Stimulated activated CD4-positive, alpha-beta T cell treated with anti-CD3 and anti-CD28 coated beads, Interleukin-2, amount 100 ng/mL, for 24 hours (primary cell): ENCODE measurements at places on chromosomes 4 and X.

GRCh38 chrX:113399506-113400192 lies 559.0 kb upstream of the AMOT start:
- DNase-seq = no peak

GRCh38 chr4:6221301-6221850 lies 21.0 kb upstream of the JAKMIP1 start:
- DNase-seq = no peak

GRCh38 chr4:113901994-113902787 lies 77.3 kb downstream of the ARSJ start:
- peak; percentile 61 for DNase-seq

DNA sequence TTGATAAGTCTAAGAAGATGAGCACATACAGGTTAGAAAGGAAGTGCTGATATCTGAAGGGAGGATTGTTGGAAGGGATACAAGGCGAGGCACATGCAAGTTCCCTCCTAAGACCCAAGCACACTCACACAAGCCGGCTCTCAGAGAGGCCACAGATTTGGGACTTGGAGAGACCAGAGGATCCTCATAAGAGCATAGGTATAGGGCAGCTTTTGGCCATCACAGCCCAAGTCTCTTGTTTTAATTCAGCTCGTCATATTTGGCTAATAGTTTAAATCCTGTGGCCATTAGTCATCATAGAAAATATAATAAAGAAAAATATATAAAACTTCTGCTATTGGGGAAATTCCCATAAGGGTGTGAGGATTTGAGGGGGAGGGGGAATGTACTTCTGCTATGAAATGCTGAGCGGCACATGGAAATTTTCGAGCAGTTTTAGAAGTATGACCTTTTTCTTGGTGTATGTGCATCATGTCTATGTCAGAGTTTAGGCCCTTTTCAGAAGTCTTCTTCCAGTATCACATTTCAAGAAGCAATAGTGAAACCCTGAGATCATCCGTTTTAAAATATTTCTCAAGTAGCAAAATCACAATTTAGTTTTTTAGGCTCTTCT lies 97.7 kb downstream of the NFKB1 start:
- no peak for DNase-seq

DNA sequence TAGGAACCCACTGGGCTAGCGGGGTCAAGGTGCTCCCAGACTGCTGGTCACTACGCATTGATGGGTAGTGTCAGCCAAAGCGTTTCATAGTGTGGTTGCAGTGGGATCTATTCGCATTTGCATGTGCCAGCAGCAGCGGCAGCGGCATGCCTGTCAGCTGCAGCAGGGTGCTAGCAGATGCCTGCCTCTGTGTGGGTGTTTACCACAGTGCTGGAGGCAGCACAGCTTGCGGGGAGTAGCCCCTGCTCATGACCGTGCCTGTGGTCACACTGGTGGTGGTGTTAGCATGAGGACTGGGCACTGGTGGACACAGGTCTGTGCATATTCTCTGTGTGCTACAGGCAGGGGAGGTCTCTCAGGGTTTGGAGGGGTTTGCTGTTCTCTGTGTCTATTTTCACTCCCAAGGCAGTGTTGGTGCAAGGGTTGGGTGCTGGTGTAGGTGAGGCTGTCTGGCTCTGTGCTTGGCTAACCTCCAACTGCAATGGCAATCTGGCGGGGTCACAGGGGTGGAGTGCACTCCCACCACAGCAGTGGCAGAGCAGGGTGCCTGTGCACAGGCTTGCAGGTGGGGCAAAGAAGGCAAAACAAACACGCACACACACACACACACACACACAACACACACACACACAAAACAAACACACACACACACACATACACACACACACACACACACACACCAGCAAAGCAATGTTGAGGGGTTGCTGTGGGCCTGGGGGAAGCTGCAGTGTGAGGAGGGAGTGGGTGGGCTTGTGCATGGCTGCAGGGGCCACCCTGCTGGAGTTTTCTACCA lies 184.4 kb downstream of the GLUD2 start:
- no peak for DNase-seq

DNA sequence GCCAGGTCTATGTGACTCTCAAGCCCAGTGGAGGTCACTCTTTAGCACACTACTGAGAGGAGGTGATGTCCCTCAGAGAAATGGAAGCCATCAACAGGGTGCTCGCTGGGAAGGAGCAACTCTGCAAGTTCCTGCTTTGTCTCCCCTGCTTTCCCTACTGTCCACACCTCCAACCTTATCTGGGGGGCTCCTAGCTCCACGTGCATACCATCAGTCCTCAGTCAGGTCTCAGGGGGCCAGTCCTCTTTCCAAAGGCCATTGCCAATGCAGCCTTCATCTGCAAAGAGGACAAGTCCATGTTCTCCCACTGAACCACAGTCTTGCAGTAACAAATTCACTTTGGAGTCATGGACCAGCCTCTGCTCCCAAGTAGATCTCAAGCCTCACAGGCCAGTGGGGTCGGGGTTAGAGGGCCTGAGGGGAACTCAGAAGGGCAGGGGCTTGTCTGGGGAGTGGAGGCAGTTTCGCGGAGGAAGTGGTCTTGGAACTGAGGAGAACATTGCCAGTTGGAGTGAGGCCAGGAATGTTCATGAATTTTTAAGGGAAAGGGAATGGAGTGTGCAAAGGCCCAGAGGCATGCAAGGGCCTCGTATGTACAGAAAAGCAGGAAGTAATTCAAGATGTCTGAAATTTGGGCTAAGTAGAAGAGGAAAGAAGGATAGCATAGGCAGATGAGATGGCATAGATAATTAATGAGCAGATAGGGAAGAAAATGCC lies 8.9 kb downstream of the RTL5 start:
- DNase-seq = no peak

DNA sequence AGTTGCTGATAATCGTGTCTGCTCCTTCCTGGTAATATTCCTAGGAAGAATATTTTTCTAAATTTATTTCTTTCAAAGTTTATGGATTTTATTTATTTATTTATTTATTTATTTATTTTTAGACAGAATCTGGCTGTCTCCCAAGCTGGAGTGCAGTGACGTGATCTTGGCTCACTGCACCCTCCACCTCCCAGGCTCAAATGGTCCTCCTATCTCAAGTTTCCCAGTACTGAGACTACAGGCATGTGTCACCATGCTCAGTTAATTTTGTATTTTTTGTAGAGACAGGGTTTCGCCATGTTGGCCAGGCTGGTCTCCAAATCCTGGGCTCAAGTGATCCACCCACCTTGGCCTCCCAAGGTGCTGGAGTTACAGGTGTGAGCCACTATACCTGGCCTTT lies 48.9 kb downstream of the PDLIM5 start:
- DNase-seq = no peak

DNA sequence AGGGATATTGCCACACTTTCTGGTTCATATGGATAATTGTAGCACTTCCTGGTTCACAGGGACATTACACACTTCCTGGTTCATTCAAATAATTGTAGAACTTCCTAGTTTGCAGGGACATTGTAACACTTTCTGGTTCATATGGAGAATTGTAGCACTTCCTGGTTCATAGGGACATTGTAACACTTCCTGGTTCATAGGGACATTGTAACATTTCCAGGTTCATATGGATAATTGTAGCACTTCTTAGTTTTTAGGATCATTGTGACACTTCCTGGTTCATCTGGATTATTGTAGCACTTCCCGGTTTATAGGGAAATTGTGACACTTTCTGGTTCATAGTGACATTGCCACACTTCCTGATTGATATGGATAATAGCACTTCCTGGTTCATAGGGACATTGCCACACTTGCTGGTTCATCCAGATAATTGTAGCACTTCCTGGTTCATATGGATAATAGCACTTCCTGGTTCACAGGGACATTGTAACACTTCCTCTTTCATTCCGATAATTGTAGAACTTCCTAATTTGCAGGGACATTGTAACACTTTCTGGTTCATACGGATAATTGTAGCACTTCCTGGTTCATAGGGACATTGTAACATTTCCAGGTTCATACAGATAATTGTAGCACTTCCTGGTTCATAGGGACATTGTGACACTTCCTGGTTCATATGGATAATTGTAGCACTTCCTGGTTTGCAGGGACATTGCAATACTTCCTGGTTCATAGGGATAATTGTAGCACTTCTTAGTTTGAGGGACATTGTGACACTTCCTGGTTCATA lies 59.2 kb upstream of the CD99 start:
- DNase-seq = no peak

DNA sequence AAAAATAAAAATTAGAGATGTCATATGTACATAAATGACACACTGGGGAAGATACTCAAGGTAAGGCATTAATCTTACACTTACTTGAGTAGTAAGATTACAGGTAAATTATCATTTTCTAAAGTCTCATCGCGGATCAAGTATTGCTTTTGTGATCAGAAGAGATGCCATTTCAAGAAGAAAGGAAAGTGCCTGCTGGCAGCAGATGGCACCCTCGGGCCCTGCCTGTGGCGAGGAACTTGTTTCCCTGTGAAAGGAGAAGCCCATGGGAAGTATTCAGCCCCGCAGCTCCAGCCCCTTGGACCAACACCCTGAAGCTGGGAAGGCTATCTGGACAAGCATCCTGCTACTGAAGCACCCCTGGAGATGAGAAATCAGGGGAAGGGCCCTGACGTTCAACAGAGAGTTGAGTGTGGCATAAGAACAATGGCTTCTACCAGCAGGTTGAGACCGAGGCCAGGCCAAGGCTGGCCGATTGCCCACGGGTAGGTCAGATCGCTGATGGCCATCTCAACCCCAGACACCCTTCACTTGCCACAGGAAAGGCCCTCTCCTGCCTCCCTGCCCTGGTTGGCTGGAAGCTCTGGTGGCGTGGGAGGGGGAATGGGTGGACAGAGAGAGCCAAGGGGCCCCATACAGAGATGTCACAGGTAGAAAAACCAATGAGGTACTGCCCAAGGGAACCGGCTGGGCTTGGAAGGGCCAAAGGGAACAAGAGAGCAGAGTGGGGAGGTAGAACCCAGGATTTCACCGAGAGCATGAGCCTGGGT lies 18.8 kb upstream of the MXD4 start:
- DNase-seq = no peak

DNA sequence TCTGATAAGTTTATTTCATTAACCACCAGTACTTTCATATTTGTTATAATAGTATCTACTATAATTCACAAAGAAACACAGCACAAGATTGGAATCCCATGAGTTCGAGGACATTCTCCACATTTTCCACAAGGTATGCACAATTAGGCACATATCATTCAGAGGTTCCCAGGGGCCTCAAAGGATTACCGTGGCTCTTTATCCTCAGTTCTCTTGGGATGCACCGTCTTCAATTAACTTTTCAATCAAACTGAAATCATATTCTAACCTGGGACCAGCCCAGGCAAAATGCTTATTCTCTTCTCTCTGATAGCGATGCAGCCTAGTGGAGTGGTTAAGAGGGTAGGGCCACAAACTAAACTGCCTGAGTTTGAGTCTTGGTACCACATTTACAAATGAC lies 242.6 kb upstream of the RASGEF1B start:
- no peak for DNase-seq

- DNase-seq = no peak
Measured at GRCh38 chr4:74656596-74656995, 137.7 kb downstream of the BTC start.

GRCh38 chrX:47562615-47563243 lies 1.7 kb downstream of the ARAF start:
- DNase-seq = no peak

DNA sequence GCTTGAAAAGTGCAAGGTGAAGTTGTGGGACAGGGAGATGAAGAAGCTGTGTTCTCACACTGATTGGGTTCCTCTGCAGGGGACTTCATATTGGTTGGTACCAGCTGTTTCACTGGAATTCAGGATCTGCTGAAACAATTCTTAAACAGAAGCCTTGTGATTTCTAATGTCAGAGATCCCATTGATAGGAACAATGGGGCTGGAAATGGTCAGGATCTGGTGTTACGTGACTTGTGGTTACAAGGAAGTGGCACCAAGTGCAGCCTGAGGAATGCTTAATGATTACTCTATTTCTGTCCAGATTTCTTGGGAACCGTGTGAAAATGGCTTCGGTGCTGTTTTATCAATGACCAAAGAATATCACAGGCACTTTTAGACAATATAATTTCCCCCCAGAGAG lies 68.1 kb downstream of the MOSPD2 start:
- DNase-seq = no peak

GRCh38 chrX:78747489-78747888 lies at the start of gene LPAR4:
TSS of gene LPAR4 (plus strand) at chrX:78747720. CDS start at chrX:78754870, 7,150 bp downstream.
- DNase-seq = no peak

- DNase-seq = peak; percentile 36
Measured at GRCh38 chrX:46572340-46572936, 1.1 kb upstream of the CHST7 start.
